Activated CD8-positive, alpha-beta memory T cell treated with anti-CD3 and anti-CD28 coated beads, Interleukin-2, amount 10 ng/mL, durations not matched to agents 7 days and 5 days (primary cell): ENCODE measurements at places on chromosomes 11 and 22. TPM values are rescaled to one million over a fixed set of nuclear protein-coding genes. Genes with fewer than 3 reads are reported as not detected.

GRCh38 chr11:117498791-117499190 lies 171.1 kb downstream of the CEP164 start:
- no peak overlapping the region for H3K27ac ChIP-seq
- H3K4me1 ChIP-seq, result no peaks in the 10 kb centered on the region
- H3K27me3 ChIP-seq, result peaks cover 6% of the 10 kb centered on the region
- H3K36me3 ChIP-seq, result no peaks in the 10 kb centered on the region
- DNase-seq, result no peak

DNA sequence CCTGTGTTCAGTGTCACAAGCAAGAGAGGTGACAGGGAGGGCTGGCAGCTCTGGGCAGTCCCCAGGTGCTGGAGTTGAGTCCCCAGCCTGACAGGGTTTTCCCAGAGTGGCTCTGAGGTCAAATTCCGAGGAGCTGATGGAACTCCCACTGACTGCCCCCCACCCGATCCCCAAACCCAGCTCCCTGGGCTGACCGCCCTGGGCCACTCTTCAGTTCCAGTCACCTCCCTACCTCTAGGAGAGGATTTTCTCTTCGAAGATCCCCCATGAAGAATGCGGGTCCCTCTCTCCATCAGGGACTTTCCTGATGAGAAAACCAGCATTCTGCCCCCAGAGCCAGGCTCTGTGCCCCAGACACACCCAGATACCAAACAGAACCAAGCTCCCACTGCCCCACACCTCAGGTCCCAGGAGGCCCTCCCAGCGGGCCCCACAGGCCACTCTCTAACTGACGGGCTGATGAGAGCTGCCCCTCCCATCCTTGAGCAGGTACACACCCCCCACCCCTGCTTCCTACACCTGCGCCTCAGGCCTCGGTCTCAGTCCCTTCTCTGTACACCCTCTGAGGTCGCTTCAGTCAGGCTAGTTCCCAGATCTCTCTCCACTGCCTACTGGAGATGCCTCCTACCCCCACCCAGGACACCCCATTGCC lies 12.1 kb upstream of the RAC2 start:
- H3K4me3 ChIP-seq, result no peak overlapping the region
- peaks cover 3% of the 10 kb centered on the region for H3K27me3 ChIP-seq
- peaks cover 29% of the 10 kb centered on the region for H3K4me1 ChIP-seq

GRCh38 chr11:102564110-102564509 lies 33.6 kb upstream of the MMP7 start:
- peaks cover 41% of the 10 kb centered on the region for H3K4me1 ChIP-seq
- H3K27me3 ChIP-seq, result peaks cover 13% of the 10 kb centered on the region
- H3K4me3 ChIP-seq, result no peak overlapping the region
- no peak overlapping the region for H3K27ac ChIP-seq
- peaks cover 17% of the 10 kb centered on the region for H3K36me3 ChIP-seq

DNA sequence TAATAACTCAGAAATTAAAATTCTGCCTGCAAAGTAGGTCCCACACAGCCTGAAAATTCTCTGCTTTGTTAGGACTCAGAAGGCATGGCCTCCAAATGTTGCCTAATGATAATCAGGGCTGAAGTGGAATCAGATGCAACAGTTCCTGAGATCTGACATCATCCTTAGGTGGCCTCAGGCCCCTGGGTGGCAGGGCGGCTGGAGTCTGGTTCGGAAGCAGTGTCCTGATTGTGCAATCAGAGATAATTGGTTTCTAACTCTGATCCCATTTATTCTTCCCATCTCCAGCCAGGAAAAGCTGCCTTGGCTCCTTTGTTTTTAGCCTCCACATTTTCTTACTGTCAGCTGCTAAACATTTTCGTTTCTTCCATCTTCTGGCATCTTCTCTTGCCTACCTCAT lies 399.3 kb downstream of the OPCML start:
- no peak overlapping the region for H3K4me3 ChIP-seq
- H3K4me1 ChIP-seq, result no peaks in the 10 kb centered on the region
- no peaks in the 10 kb centered on the region for H3K36me3 ChIP-seq
- peaks cover 3% of the 10 kb centered on the region for H3K27me3 ChIP-seq
- no peak for DNase-seq

GRCh38 chr11:134359646-134360045 lies 27.9 kb downstream of the GLB1L2 start:
- peaks cover 7% of the 10 kb centered on the region for H3K27me3 ChIP-seq
- H3K4me3 ChIP-seq, result no peak overlapping the region
- DNase-seq, result no peak

- H3K4me3 ChIP-seq, result no peak overlapping the region
- H3K36me3 ChIP-seq, result no peaks in the 10 kb centered on the region
- H3K27ac ChIP-seq, result no peak overlapping the region
- no peak for DNase-seq
Measured at GRCh38 chr11:122179961-122180834, 64.2 kb upstream of the BLID start.

DNA sequence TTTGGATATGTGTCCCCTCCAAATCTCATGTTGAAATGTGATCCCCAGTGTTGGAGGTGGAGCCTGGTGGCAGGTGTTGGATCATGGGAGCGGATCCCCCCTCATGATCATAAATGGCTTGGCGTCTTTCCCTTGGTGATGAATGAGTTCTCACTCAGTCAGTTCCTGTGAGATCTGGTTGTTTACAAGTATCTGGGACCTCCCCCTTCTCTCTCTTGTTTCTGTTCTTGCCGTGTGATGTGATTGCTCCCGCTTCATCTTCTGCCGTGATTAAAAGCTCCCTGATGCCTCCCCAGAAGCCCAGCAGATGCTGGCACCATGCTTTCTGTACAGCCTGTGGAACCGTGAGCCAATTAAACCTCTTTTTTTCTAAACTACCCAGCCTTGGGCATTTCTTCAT lies 102.2 kb downstream of the SEZ6L start:
- peaks cover 9% of the 10 kb centered on the region for H3K27me3 ChIP-seq
- H3K4me1 ChIP-seq, result no peaks in the 10 kb centered on the region
- DNase-seq, result no peak
- no peak overlapping the region for H3K27ac ChIP-seq

- DNase-seq, result no peak
- peaks cover 4% of the 10 kb centered on the region for H3K4me1 ChIP-seq
- H3K4me3 ChIP-seq, result no peak overlapping the region
Measured at GRCh38 chr11:34575261-34575660, 45.6 kb upstream of the EHF start.

DNA sequence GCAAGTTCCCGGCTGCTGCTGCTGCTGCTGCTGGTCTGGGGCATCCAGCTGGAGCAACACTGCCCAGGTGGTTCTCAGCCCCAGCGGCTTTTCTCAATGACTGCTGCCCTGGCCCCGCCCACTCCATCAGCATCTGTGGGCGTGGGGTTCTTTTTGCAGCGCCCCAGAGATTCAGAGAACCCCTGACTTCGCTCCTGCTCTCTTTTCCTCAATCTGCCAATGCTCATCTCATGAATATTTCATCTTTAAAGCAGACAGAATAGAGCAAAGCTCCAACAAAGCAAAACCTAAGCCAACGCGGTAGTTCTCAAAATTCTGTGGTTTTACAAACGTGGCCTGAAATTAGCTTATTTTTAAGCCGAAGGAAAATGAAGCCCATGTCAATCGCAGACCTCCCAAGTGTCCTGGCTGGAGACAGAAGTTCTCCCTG lies 363.6 kb downstream of the CTTN start:
- no peaks in the 10 kb centered on the region for H3K27me3 ChIP-seq
- H3K4me3 ChIP-seq, result no peak overlapping the region

GRCh38 chr22:25903294-25903693 lies 161.3 kb downstream of the MYO18B start:
- no peak for DNase-seq
- H3K27ac ChIP-seq, result no peak overlapping the region
- peaks cover 2% of the 10 kb centered on the region for H3K27me3 ChIP-seq
- H3K36me3 ChIP-seq, result no peaks in the 10 kb centered on the region
- no peaks in the 10 kb centered on the region for H3K4me1 ChIP-seq

DNA sequence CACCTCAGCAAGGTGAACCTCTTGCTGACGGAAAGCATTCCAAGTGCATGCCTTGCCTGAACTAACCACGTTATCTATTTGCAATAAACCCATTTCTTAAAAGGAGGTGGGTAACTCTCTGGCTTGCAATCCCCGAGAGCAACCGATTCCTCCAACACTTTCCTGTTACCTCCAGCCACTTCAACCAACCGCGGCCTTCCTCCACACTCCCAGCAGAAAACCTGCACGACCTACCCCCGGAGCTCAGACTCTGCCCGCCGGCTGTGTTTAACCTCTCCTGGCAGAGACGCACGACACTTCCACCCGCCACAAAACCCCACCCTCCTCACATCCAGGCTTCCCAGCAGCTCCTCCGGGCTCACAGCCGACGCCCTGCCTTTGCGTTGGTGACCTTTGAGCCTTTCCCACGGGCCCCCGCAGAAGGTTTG lies 708 bp downstream of the SCO2 start:
- peak overlapping the region; percentile 80 for H3K4me3 ChIP-seq
- no peak for DNase-seq
- H3K27ac ChIP-seq, result peak overlapping the region; percentile 77
- peaks cover 28% of the 10 kb centered on the region for H3K36me3 ChIP-seq
- H3K27me3 ChIP-seq, result no peaks in the 10 kb centered on the region

DNA sequence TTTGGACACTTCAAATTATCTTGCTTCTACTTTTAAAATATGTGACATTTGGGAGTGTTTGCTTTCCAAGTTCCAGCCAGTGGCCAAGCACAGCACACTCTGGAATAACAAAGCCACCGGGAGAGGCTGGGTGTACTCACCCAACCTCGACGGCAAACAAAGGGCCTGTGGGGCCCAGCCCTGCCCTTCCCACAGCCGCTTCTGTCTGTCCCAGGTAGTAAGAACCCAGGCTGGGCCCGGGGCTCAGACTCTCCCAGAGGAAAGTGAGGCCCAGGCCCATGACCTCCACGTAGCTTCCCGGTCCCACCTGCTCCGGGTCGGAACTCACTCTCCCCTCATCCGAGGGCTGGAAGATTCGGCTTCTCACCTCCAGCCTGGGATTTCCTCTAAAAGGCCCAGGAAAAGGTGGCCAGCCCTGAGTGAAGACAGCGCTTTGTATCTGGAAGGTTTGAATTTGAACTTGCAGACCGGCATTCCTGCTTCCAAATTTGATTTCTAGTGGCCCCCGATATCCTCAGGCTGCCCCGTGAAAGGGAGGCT lies 93.5 kb downstream of the CELSR1 start:
- no peak overlapping the region for H3K27ac ChIP-seq
- H3K27me3 ChIP-seq, result peaks cover 2% of the 10 kb centered on the region
- DNase-seq, result no peak
- H3K4me3 ChIP-seq, result no peak overlapping the region
- no peaks in the 10 kb centered on the region for H3K36me3 ChIP-seq

- H3K27ac ChIP-seq, result no peak overlapping the region
- DNase-seq, result no peak
- peaks cover 7% of the 10 kb centered on the region for H3K27me3 ChIP-seq
- H3K4me3 ChIP-seq, result no peak overlapping the region
Measured at GRCh38 chr11:120224361-120224760, 13.5 kb downstream of the OAF start.

DNA sequence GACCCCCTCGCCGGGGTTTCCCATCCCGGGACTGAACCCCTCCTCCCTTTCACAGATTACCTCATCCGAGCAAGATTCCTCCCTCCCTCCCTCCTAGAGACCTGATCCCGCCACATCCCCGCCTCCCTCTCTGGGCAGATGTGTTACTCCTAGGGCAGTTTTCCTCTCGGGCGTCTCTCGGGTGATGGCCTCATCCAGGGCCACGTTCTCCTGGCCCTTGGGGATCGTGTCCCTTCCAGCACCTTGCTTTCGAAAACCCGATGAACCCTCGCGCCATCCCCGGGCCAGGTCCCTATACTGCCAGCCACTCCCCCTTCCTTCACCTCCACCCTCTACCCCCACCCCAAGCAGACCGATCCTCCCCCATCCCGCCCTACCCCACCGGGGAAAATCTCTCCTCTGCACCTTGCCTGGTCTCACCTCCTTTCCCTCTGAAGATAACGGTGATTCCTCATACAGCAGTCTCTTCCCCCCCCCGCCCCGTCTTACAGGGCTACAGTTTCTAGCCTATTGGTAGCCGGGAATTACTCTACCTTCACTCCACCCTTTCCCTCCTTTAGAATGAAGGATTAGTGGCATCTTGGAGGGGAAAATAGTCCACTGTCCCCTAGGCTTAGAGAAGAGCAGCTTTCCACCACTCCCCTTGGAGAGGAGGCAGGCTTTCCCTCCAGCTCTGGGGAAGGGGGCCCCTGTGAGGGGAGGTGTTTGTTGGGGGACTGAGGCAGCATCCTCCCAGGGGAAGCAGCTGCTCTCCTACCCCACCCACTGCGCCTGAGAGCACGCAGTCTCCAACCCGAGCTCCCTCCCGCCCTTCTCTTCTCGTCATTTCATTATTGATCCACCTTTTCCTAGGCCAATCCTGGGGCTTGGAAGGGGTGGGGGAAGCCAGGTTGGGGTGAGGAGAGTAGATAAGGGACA lies 1.2 kb downstream of the KMT2A start:
- peaks cover 17% of the 10 kb centered on the region for H3K36me3 ChIP-seq
- peak overlapping the region; percentile 94 for H3K27ac ChIP-seq
- DNase-seq, result peak; percentile 74
- H3K4me1 ChIP-seq, result peaks cover 52% of the 10 kb centered on the region
- H3K27me3 ChIP-seq, result no peaks in the 10 kb centered on the region
- peak overlapping the region; percentile 88 for H3K4me3 ChIP-seq

DNA sequence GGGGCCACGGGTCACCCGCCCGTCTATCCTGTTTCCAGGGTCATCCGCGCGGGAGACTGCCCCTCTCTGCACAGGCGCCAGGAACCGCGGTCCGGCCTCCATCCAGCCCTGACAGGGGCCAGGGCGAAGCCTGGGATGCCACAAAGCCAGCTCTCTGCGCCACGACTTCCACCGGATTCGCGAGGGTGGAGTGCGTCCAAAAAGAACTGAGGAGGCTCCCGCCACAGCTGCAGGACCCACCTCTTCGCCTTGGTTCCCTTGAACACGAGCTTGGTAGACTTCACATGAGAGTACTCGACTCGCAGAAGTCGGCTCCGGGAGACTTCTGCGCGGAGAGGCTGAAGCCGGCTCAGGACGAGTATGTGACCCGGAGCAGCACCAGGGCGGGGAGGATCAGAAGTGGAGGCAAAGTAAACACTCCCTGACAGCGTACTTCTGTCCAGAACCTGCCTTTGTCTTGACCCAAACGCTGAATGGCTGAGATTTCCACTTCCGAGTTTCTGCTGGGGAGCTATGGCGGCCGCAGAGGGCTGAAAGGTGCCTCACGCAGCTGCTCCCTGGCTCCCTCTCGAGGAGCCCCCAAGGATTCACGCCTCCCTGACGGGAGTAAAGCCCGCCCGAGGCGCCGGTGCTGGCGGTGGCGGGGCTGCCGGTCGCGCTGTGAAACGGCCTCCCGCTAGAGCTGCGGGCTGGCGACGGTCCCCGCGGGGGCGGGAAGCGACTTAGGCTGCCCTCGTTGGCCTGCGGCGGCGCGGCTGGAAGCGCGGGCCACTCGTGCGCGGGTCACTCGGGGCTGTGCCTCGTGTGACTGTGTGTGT lies 4566.7 kb upstream of the OR11H1 start:
- no peak for DNase-seq
- H3K36me3 ChIP-seq, result peaks cover 4% of the 10 kb centered on the region
- H3K4me3 ChIP-seq, result no peak overlapping the region
- no peaks in the 10 kb centered on the region for H3K27me3 ChIP-seq
- H3K4me1 ChIP-seq, result no peaks in the 10 kb centered on the region

GRCh38 chr11:22725079-22725478 lies 58.7 kb downstream of the GAS2 start:
- no peaks in the 10 kb centered on the region for H3K4me1 ChIP-seq
- no peaks in the 10 kb centered on the region for H3K36me3 ChIP-seq
- H3K27me3 ChIP-seq, result no peaks in the 10 kb centered on the region
- H3K27ac ChIP-seq, result no peak overlapping the region
- no peak for DNase-seq

Gene ASCL2
- 0.15 TPM for total RNA-seq

Gene MIOX
- 0.23 TPM for total RNA-seq

Gene OR8A1
- not detected for total RNA-seq

Gene OR52H1
- total RNA-seq, result not detected

Gene PPFIA1
- 38.7 TPM for total RNA-seq

Gene OR5B21
- total RNA-seq, result 0.44 TPM

Gene RTN4RL2
- total RNA-seq, result not detected
